Lower leg skin (tissue), 4 donors: ENCODE measurements at places on chromosomes 1 and 21. TPM values are rescaled to one million over a fixed set of nuclear protein-coding genes. Genes with fewer than 3 reads are reported as not detected.

DNA sequence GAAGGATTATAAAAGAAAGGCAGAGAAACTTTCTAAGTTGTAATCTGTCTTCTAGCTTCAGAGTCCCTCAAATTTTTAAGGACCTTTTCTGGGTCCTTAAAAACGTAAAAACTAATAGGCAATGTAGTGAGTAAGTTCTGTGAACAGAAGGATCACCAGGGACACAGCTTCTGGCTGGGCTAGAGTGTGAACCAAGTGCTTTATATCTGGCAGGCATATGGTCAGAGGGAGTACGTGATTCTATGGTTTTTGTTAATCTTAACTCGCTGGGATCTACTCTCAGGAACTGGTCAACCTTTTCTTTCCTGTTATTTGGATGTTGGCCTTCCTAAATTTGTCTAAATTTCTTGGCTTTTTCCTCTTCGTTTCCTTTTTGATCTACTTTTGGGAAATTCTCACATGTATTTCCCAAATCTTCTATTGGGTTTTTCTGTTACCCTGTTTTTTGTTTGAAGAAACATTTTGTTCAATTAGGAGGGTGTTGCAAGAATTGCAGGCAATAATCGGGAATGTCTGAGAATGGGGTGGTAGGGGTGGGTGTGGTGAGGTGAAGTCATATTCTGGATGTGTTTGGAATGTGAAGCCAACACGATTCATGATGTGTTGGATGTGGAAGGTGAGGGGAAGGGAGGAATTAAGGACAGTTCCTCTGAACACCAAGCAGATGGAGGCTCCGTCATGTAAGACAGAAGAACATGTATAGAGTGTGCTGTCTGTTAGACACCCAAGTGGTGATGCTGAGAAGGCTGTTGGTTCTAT lies 193.2 kb downstream of the FMN2 start:
- DNase-seq = no peak

GRCh38 chr1:43543567-43543966 lies 12.9 kb downstream of the PTPRF start:
- DNase-seq = no peak

The LAD1 gene
- 285 TPM for total RNA-seq

GRCh38 chr1:7592120-7592798 lies 178.8 kb upstream of the VAMP3 start:
- DNase-seq = no peak

GRCh38 chr1:221782970-221783369 lies 41.1 kb upstream of the DUSP10 start:
- no peak for DNase-seq

The COL16A1 gene
- total RNA-seq = 128 TPM

- no peak for DNase-seq
Observed at GRCh38 chr1:99992044-99992722, 22.4 kb downstream of the SLC35A3 start.

GRCh38 chr1:42017259-42017658 lies 98.5 kb upstream of the HIVEP3 start:
- DNase-seq = no peak

The GJA8 gene
- not detected for total RNA-seq

DNA sequence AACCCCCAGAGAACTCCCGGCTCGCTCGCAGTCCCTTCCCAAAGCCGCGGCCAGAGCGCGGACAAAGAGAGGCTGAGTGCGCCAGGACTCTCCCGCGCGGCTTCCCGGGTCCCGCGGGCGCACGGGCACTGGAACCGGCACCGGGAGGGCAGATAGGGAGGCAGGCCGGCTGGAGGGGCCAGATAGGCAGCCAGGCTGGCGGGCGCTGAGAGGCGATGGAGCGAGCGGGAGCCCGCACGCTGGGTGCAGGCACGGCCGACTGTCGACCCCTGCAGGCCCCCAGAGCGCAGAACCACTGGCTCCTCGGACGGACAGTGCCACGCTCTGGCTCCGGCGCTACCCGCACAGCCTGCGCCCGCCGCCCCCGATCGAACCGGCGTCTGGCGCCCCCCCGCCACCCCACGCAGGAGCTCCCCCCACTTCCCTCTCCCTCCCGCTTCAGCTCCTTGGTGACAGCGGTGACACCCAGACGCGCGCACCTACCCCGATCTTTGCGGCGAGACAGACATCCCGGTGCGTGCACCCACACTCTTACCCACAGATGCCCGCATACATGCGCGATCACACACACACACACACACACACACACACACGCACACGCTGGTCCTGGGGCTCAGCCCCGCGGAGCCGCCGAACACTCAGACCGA lies 534 bp downstream of the SLC6A9 start:
- no peak for DNase-seq

The TNFRSF8 gene
- total RNA-seq = 4.1 TPM

The GPR61 gene
- total RNA-seq = not detected
